ENCODE measurements at places on chromosomes 13 and 19.

DNA sequence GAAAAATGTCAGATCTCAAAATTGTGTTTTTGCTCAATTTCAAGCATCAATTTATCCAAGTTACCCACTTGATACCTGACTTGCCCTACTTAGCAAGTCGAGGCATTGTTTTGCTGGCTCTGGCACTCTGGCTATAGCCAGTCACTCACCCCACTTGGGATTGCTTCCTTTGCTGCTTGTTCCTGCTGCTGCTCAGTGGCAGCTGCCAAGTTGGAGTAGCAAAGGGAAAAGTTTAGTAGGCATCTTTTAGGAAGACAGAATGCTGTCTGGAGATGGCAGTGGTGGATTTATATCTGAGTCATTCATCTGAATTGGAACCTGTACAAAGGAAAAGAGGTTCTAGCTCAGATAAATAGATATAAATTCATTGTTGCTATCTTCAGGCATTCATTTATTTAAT is 41.2 kb downstream of the PCCA start:
- DNase-seq: no peak

DNA sequence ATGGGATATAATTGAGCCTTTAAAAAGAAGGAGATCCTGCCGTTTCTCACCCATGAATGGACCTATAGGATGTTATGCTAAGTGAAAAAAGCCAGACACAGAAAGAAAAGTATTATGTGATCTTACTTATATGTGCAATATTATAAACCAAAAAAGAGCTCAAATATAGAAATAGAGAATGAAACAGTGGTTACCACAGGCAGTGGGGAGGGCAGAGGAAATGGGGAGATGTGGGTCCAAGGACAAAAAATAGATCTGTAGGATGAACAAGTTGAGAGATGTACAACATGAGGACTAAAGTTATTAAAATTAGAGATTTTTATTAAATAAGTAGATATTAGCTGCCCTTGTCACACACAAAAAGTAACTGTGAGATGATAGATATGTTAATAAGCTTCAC is 29.1 kb downstream of the TDRD3 start:
- no peak for DNase-seq

DNA sequence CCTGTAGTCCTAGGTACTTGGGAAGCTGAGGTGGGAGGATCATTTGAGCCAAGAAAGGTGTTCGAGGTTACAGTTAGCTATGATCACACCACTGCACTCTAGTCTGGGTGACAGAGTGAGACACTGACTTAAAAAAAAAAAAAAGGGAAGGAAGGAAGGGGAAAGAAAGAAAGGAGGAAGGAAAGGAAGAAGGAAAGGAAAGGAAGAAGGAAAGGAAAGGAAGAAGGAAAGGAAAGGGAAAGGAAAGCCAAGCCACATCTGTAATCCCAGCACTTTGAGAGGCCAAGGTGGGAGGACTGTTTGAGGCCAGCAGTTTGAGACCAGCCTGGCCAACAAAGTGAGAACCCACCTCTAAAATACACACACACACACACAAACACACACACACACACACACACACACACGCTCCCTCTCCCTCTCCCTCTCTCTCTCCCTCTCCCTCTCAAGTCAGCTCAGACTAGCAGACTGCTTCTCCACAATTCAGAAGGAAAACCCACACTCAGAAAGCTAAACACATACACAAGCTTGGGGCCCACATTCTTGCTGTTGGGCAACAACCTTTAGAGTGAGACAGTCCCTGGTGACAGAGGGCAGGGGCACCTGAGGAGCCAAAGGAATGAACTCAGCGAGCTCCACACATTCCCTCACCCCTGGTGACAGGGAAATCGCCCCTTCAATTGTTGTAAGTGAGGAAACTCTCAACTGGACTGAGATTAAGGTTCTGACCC is 2.7 kb downstream of the ZNF709 start:
- DNase-seq: no peak

DNA sequence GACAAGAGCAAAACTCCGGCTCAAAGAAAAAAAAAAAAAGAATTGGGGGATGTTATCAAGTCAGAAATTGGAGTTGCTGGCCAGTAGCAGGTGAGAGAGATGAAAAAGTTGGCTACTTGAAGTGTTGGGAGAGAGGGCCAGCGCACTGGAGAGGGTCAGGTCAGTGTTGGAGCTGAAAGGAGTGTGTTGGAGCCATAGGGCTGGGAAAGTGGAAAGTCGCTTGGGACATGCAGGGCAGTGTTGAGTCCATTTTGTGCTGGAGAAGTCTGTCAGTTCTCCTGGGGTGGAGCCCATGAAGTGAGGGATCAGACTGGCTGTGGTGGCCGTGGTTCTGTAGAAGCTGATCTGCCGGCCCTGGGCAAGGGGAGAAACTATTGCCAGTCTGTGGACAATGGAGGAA is 1.7 kb downstream of the PPP1R37 start:
- no peak for DNase-seq

DNA sequence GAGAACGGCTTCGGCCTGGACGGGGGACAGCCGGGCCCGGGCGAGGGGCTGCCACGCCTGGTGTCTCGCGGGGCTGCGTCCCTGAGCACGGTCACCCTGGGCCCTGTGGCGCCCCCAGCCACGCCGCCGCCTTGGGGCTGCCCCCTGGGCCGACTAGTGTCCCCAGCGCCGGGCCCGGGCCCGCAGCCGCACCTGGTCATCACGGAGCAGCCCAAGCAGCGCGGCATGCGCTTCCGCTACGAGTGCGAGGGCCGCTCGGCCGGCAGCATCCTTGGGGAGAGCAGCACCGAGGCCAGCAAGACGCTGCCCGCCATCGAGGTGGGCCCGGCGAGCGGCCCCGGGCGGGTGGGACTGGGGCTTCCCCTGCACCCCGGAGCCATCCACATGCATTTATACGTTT is 10.7 kb downstream of the RELB start:
- DNase-seq: no peak

DNA sequence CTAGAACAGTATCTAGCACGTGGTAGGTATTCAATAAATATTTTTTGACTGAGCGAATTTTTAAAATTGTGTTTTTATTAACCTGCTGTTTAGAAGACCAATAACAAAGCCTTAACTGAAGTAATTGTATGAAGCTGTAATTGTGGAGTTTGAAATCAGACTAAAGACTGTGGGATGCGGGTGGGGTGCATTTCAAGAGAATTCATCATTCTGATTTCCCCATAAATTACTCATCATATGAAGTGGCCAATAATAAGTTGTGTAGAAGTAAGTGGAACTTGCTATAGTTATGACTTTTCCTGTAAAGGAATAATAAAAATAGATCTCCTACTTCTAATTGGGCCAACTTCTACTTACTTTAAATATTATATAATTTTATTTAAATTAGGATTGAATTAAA is 449.3 kb downstream of the PCDH9 start:
- no peak for DNase-seq

DNA sequence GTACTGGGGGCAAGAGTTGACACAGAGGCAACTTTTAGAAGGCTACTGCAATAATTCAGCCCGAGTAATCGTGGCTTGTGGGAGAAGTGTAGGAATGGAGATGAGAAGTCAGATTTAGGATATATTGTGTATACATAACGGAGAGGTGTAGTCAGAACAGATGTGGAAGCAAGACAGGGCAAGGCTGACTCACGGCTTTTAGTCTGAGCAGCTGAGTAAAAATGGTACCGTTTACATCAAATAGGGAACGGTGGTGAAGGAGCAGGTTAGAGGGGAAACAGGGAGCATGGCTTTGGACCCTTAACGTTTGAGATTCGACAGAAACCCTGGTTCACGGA is 796 bp upstream of the LSM14A start:
- no peak for DNase-seq

- DNase-seq: no peak
Observed at GRCh38 chr19:39906820-39907611, 27.4 kb downstream of the FCGBP start.

DNA sequence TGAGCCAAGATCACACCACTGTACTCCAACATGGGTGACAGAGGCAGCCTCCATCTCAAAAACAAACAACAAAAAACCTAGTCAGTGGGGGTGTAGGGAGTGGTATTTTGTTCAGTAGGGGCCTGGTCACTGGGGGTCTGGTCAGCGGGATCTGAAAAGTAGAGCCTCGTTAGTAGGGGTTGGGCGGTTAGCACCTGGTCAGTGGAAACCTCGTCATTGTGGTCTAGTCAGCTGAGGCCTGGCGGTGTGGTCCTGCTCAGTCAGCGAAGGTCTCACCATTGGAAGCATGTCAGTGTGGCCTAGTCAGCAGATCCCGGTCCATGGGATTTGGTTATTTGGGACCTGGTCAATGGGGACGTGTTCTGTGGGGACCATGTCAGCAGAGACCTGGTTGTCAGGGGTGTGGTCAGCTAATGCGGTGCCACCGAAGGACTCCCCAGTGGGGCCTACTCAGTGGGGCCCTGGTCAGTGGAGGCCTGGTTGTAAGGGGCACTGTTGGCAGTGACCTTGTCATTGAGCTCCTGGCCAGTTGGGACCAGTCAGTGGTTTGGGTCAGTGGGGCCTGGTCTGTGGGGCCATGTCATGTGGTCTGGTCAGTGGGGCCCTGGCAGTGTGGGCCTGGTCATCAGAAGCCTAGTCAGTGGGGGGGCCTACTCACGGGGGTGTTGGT is 63.0 kb upstream of the TPM4 start:
- no peak for DNase-seq

DNA sequence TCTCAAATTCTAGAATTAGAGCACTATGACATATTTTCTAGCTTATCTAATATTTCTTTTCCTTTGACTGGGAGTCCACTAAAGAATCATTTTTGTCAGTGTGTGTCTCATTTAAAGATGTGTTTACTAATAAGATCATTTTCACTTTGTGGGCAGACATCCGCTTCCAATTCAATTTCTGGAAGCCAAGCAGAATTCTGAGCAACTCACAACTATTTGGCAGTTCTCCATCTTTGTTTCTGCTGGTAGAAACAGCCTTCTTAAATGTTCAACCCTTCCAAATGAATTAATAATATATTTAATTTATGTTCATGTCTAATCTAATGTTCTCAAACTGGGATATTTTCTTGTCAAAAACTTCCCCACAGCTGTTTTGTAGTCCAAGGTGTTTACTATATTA is 411.8 kb downstream of the KCTD12 start:
- no peak for DNase-seq

DNA sequence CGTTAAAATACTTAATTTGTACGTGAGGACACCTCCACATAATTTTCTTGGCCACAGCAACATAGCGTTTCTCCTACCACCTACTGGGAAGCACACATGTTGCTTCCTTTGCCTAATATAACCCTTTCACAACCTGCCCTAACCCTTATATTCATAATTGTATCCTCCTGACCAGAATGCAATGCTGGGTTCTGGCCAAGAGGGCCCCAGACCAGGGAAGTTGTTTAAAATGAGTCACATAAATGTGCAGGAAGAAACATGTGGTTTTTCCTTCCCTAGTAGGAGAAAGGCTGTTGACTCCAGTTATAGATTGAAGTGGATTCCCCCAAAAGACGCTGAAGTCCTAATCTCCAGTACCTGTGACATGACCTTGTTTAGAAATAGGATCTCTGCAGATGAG is 187.3 kb downstream of the NUFIP1 start:
- DNase-seq: no peak

DNA sequence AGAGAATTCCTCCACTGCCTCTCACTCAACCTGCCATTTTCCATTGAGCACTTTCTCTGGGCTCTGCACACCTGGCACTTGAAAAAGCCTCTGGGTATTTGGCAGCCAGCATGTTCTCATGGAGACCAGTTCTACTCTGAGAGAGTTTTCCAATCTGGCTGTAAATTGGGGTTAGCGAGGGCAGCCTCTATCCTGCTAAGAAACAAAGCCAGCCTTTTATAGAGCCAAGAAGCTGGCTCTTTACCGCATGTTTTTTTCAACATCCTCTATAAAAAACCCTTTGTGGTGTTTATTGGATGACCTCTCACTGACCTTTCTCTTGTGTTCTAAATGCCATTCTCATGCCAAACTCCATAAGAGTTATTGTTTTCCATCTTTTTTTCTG is 52.6 kb upstream of the RCBTB2 start:
- DNase-seq: no peak

DNA sequence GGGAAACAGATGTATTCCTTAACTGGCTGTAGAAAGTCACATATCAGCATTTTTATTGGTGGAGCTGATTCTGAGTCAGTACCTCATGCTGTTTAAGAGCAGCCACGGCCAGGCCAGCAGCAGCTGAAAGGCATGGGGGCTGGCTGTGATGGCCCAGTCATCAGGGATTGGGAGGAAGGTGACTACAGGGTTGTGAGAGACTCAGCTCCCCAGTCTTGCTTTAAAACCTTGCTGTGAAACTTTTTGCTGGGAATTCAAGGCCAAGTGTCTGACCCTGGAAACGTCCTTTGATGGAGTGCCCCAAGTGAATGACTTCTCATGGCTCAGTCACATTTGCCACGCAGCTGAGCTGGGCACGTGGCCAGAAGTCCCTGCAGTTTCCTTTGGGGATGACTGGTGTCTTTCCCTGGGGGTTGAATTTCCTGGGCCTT is 39.1 kb upstream of the RNF113B start:
- no peak for DNase-seq

- no peak for DNase-seq
Observed at GRCh38 chr19:58182577-58182988, 278 bp upstream of the ZNF274 start.

- DNase-seq: no peak
Observed at GRCh38 chr13:105050686-105051085, 1484.8 kb downstream of the EFNB2 start.

DNA sequence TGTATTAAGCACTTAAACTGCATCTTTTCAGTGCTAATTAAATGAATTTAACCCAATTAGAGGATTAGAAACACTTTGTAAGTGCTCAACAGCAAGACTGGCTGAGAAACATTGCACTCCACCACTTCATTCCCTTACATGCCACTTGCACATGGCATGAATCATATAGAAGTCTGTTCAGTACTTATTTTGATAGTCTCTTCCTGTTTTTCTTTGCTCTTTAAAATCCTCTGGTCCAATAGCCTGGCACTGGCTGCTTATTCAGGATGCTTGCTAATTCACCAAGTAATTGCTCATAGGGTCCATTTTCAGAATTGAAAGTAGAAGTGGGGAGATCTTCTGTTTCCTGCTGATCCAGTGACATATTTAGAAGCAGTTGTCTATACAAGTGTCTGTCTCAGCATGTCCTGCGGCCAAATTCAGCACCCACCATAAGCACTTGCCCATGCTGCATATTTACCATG is 900.1 kb downstream of the PCDH9 start:
- DNase-seq: no peak

- DNase-seq: no peak
Observed at GRCh38 chr19:15911599-15912235, 13.8 kb upstream of the CYP4F2 start.

DNA sequence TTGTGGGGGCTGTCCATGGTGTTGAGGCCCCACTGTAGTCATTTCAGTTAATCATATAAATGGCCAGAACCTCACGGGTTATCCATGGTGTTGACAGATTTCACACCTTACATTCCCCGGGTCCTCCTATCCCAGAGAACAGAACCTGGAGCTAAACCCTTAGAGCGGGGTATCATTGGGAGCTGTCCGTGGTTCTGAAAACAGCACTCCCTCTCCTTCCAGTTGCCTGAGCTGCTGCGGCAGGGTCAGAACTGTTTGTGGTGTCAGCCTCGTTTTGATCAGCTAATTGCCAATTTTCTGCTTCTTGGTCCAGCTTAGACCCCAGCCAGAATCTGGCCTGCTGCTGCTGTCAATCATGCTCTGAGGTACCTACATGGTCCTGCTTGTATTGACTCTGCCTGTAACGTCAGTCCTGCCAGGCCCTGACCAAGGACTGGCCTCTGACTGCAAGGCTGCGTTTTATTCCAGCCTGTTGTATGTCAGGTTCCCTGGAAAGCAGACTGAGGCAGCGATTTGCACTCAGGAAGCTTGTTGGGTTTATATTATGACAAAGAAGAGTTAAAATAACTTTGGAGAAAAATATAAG is 55.8 kb upstream of the KCTD15 start:
- no peak for DNase-seq
